Brain (organoid and tissue), 16 donors: ENCODE measurements at places on chromosomes 13 and 19.

GRCh38 chr13:57418067-57418677 is 213.4 kb upstream of the PCDH17 start:
- no peak for DNase-seq

GRCh38 chr13:36966404-36966803 is 32.7 kb downstream of the ALG5 start:
- no peak for DNase-seq

GRCh38 chr13:112618501-112618900 is 30.5 kb upstream of the TUBGCP3 start:
- no peak for DNase-seq

- no peak for DNase-seq
Observed at GRCh38 chr13:44844786-44845185, 144.5 kb downstream of the NUFIP1 start.

DNA sequence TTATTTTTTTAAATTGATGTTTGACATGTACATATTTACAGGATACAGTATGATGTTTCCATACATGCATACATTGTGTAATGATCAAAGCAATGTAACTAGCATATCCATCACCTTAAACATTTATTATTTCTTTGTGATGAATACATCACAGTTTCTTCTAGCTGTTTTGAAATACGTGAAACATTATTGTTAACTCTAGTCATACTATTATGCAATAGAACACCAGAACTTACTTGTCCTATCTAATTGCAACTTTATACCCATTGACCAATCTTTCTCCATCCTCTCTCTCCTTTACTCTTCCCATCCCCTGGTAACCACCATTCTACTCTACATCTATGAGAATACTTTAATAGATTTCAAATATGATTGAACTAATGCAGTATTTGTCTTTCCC is 1942.7 kb downstream of the PCDH9 start:
- no peak for DNase-seq

- no peak for DNase-seq
Observed at GRCh38 chr19:51807111-51807701, 12.2 kb downstream of the FPR3 start.

DNA sequence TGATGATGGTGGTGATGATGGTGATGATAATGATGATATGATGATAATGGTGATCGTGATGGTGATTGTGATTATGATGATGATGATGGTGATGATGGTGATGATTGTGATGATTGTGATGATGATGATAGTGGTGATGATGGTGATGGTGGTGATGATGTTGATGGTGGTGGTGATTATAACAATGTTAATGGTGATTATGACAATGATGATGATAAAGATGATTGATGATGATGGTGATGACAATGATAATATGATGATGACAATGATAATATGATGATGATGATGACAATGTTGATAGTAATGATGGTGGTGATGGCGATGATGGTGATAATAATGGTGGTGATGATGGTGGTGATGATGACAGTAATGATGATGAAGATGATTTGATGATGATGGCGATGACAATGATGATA is 34.1 kb upstream of the ZNF536 start:
- DNase-seq: no peak
